ENCODE measurements at places on chromosomes 6 and 20. TPM values are rescaled to one million over a fixed set of nuclear protein-coding genes. Genes with fewer than 3 reads are reported as not detected.

GRCh38 chr6:43325876-43326275 lies 17.2 kb upstream of the CRIP3 start:
- DNase-seq, result no peak

GRCh38 chr6:32867554-32868256 lies 13.7 kb downstream of the PSMB9 start:
- no peak for DNase-seq

- DNase-seq, result no peak
These were observed 6.4 kb upstream of the MTRES1 start for GRCh38 chr6:107021446-107022185.

DNA sequence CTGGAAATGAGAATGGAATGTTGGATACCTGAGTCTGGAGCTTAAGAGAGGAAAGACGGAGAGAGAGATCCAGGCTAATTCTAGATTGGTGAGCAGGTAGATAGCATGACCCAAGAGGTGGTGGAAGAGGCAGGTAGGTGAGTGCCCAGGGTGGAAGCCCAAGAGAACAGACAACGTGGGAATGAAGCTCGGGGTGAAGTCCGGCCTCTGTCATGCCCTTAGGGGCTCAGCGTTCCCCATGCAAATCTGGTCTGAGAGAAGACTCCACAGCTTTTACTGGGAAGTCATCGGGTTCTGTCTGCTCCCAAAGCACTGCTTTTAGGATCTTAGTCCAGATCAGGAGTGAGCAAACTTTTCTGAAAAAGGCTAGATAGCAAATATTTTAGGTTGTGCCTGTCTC lies 3.6 kb downstream of the NELFCD start:
- DNase-seq, result no peak

- no peak for DNase-seq
These were observed 55.6 kb downstream of the UTRN start for GRCh38 chr6:144340541-144341371.

DNA sequence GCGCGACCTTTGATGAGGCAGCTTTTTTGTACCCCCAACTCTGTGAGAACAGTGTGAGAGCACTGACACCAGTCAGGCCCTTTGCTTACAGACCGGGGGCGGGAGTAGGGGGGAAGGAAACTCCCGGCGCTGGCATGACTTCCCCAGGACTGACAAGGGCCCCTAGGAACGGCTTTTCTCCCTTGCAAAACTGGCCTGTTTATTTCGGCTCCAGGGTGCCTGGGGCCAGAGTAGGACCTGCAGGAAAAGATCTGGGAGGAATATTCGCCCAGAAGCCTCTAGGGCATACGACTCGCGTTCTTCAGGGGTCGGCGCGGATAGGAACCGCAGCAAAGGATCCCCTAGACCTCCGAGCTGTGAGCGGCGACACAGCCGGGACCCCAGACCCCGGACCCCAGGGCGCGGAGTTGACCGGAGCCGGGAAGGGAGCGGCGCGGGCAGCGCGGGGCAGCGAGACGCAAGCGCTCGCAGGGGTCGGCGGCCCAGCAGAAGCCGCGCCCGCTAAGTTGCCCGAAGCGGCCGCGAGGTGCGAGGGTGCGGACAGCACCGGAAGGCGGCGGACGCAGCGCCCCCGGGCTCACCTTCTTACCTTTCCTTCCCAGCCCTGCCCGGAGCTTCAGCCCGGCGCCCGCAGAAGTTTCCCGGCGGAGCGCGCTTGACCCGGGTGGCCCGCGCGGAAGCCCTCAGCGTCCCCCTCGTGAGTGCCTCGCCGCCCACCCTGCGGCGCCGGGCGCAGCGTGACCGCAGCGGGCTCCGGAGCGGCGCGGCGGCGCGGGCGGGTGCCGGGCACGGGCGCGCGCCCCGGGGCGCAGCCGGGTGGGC lies at the start of gene POPDC3:
Gene POPDC3, minus strand, starts transcription at position 771 of the 822 bp plus-strand sequence. CDS start 18,105 bp downstream, outside the sequence.
- peak; percentile 39 for DNase-seq

DNA sequence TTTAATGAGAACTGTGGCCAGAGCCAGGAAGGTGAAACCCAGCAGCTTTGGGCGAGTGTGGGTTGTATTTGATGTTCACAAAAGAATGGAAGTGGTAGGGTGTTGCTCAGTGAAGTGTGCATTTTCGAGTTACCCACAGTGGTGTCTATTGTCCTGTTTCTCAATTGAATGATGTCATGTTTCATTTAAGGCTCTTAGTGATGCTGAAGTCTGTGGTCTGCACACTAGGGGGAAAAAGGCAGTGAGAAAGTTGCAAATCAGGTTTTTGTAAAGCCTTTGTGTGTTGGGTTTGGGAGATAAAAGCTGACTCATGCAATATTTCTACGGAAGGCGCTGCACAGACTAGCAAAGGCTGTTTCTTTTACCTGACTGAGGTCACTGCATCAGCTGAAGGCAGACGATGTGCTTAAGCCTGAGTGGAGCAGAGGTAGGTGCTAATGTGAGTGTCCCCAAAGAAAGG lies 121.1 kb downstream of the PLEKHG1 start:
- no peak for DNase-seq

DNA sequence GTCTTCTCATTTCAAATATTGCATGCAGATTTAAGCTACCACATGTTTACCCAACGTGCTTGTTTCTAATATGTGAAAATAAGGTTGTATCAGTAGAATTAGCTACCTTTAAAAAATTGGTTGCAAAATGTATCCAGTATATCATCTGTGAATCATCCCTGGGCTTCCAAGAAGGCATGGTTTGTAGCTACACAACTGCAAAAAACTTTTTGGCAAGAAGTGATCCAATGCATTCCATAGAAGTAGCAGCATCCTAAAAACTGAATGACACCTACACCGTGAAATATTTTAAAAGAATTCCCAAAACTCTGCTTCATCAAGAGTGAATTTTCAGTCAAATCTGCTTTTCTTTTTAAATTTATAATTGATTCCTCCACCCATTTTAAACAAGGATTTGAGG lies 89.1 kb downstream of the AIG1 start:
- no peak for DNase-seq

GRCh38 chr20:8151372-8151771 lies 19.3 kb downstream of the PLCB1 start:
- DNase-seq, result no peak

DNA sequence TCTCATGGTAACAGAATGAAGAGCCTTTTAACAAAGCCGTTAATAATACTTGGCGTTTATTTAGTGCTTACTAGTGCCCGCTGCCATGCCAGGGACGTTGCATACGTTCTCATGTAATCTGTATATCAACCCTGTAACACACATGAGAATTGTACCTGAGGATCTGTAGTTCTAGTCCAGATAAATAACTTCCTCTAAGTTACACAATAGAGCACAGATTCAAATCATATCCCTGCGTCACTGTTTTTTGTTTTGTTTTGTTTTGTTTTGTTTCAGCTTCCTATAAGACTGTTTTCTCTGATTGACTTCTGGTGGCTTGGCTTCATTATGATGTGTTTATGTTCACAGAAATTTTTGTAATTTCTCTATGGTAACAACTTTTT lies 553 bp downstream of the ZSCAN16 start:
- DNase-seq, result no peak

DNA sequence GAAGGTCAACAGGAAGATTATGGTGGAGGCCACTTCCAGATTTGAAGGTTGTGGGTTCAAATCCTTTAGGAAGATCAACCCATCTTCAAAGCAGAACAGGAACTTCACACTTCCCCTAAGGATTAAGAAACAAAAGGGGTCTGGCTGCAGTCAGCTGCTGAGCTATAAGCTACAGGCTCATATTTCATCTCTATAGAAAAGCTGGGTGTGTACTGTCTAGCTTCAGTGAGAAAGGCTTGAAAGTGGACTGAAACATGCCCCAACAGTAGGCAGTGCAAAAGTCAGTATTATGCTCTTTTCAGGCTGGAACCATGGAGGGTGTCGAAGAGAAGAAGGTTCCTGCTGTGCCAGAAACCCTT lies 60.1 kb upstream of the SPDEF start:
- no peak for DNase-seq

GRCh38 chr20:44615876-44616603 lies 33.7 kb downstream of the PKIG start:
- DNase-seq, result peak; percentile 73

DNA sequence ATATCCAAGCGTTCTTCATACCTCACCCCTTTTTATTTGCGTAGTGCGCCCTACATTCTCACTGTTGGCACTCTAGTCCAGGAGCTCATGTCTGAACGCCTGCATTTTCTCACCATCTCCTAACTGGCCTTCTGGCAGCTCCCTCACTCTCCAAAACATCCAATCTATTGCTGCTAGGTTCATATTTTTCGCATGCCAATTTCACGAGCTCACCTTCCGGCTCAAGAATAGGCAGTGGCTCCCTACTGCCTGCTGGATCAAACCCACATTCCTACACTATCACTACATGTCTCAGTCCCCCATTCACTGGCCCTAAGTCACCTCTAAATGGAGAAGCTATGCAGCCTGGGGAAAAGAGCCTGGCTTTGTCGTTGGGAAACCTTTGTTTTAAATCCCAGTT lies 115.0 kb downstream of the IPCEF1 start:
- DNase-seq, result no peak

DNA sequence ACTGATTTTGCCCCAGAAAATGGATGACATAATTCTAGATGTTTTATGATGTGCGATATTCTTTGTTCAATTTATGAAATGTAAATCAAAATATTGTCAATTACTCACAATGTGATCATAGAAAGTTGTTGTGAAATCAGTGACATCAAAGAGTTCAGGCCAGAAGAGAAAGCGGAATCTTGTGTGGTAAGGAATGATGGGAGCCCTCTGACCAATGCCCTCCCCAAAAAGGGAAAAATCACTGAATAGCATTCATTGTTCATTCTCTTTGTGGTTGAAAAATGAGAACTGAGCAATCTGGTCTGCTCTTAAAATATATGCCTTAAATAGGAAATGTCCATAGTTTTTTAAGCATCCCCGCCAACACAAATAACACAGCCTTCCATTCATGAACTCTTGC lies 247.1 kb upstream of the GRIK2 start:
- no peak for DNase-seq

DNA sequence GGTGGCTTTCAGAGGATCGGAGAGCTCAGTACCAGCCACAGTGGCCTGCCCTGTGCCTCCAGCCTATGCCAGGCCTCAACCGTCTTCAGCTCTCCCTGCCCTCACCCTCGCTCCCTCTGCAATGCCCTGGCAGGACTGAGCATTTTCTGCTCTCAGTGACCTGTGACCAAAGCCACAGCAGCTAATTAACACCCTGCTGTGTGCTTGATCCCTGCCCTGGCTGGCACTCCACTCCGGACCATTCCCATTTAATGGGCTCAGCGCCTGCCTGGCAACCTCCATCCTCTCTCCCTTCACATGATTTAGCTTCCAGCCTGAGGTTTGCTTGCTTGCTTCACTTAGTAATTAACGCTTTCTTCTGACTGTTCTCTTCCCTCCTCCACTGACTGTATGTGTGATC lies 287.5 kb downstream of the LRFN2 start:
- no peak for DNase-seq

DAAM2 gene
- 26.5 TPM for total RNA-seq

KIAA0408 gene
- 31.5 TPM for total RNA-seq

DLL1 gene
- total RNA-seq, result 5.3 TPM

KHDC1L gene
- total RNA-seq, result not detected

SUMO4 gene
- 0.40 TPM for total RNA-seq

TTK gene
- total RNA-seq, result not detected

Data from psoas muscle (tissue), 8 donors.